Muscle of back (tissue), 13 donors: ENCODE measurements at places on chromosomes 3 and 15.

GRCh38 chr3:179324270-179324754, 1.5 kb downstream of the ZNF639 start:
- DNase-seq: peak; percentile 16

DNA sequence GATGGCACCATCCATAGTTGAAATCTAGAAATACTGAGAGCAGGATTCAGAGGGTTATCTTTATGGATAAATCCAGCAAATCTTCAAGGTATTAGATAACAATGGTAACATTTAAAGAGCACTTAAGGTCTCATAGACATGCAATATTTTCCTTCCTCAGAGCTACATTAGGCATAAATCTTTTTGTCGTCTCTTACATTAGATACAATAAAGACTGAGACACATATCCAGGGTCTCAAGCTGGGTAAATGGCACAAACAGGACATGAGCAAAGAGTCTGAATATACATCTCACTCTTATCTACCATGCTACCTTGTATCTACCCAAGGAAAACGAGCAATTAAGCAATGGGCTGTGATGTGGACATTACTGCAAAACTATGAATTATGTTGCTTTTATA, 927.3 kb upstream of the EPHA6 start:
- DNase-seq: no peak

GRCh38 chr15:53580366-53580765, 179.1 kb downstream of the WDR72 start:
- peak; percentile 11 for DNase-seq

DNA sequence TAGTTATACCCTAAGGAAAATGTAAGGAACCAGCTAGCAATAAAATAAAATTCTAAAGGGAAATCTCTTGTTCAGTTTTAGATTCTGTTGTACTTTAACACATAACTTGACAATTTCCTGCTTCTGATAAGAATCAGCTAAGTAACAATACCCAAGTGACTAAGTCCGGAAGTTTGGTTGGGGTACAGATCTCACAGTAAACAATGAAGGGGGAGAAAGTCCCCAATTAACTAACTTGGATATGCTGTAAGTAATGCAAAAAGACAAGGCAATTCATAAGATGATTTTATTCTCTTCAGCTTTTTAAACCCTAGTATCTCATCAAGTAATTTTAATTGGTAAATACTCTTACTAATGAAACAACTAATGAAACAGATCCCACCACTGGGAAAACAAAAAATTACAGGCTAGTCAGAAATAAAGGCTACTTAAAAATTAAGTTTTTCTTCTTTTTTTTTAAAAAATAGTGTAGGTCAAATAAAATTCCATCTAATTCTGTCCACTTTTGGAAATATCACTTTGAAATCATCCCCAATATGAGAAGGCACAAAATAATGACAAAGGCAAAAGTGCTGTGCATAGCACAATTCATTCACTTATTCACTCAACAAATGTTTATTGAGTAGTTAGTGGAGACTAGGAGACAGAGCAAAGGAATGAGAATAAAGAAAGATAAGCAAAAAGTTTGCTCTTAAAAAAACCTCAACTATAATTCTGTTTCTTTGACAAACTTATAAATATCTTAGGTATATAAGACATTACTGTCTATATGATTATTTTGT, 37.8 kb upstream of the IL20RB start:
- no peak for DNase-seq

DNA sequence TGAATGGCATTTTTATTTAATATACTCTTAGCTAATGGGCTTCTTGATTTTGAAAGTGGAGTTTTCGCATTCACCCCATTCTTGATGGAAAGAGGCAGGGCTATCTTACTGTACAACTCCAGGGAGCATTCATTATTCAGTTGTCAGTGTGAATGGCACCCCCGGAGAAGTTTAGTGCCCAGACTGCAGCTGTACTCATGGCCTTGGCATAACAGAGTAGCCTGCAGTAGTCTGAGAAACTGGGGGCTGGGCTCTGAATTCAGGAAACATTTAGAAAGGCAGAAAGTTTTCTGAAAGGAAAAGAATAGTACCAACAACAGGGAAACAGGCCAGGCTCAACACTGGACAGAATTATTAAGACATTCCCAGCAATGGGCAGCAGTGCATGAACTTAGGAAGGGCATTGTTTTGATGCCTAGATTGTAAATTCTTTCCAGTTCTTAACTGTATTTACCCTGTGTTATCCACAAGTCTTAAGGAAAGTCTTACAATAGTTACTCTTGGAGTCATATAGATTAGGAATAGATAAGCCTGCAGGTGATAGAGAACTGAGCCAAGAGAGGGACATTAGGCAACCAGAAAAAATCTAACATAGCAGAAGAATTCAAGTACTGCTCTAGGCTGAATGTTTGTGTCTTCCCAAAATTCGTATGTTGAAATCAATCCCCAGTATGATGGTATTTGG, 44.4 kb downstream of the TIPARP start:
- no peak for DNase-seq

DNA sequence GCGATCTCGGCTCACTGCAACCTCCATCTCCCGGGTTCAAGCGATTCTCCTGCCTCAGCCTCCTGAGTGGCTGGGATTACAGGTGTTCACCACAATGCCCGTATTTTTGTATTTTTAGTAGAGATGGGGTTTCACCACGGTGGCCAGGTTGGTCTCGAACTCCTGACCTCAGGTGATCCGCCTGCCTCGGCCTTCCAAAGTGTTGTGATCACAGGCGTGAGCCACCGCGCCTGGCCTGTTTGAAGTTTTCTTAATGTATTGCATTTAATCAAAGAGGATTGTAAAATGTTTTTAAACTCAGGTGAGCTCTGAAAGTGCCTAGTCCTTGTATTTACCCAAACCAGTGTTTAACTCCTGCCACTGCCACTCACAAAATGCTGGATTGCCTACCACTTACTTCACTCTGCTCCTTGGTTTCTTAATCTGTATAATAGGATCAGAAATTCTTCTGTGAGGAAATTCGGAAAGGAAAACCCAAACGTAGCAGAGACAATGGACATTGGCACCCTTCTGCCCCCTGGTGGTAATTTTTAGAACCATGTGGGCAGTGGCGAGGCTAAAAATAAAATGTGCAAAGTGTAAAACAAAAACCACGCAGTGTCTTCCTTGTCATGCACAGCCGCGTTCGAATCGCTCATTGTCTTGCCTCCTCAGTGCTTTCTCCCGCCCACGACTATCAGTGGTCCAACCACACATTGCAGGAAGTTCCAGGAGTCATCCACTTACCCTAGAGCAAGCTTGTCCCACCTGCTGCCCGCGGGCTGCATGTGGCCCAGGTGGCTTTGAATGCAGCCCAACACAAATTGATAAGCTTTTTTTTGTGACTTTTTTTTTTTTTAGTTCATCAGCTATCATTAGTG, 27.3 kb downstream of the CEP19 start:
- peak; percentile 70 for DNase-seq

- DNase-seq: no peak
Observed at GRCh38 chr3:144756704-144757440, 785.2 kb downstream of the DIPK2A start.

GRCh38 chr3:160061525-160061924, 72.9 kb downstream of the IL12A start:
- DNase-seq: no peak

- DNase-seq: peak; percentile 95
Observed at GRCh38 chr3:157088601-157089454, 71.1 kb downstream of the CCNL1 start.

GRCh38 chr15:25674913-25675312, 188.2 kb downstream of the ATP10A start:
- DNase-seq: no peak

DNA sequence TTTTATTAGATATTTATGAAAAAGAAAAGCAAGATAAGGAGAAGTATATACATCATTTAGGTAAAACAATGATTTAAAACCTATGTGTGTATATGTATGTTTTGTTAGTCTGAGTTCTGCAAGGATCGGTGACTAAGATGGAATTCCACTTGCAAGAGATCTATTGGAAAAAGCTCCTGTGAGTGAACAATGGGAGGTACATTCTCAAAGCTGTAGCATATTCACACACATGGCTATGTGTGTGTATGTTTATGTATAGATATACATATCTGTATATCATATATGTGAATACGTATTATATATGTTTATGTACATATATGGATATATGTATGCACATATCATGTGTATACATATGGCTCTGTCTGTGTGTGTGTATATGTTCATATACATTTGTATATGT, 54.3 kb downstream of the AMOTL2 start:
- no peak for DNase-seq

GRCh38 chr3:149160754-149161300, 31.4 kb downstream of the HPS3 start:
- no peak for DNase-seq

GRCh38 chr15:80893777-80894176, 95.8 kb downstream of the MESD start:
- peak; percentile 54 for DNase-seq

- DNase-seq: no peak
Observed at GRCh38 chr3:41960826-41961750, 815 bp downstream of the ULK4 start.
